NCI-H2029 (cell line): ENCODE measurements at places on chromosomes 5 and 9.

DNA sequence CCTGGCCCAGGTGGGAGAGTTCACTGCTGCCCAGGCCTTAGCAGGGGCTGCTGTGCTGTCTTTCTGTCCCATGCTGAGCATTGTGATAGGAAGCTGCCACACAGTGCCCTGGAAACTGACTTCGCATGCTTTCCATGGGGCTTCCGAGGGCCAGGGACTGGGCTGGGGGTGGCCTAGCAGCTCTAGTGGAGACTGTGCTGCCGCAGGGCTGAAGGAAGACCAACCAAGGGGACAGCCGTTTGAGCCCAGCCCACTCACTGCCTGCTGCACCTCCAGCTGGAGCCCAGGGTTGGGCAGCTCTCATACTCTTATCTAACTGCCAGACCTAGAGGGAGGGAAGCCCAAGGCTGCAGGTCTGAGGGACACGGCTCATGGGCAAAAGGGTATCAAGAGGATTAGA, 79.2 kb downstream of the RGS3 start:
- DNase-seq = no peak

DNA sequence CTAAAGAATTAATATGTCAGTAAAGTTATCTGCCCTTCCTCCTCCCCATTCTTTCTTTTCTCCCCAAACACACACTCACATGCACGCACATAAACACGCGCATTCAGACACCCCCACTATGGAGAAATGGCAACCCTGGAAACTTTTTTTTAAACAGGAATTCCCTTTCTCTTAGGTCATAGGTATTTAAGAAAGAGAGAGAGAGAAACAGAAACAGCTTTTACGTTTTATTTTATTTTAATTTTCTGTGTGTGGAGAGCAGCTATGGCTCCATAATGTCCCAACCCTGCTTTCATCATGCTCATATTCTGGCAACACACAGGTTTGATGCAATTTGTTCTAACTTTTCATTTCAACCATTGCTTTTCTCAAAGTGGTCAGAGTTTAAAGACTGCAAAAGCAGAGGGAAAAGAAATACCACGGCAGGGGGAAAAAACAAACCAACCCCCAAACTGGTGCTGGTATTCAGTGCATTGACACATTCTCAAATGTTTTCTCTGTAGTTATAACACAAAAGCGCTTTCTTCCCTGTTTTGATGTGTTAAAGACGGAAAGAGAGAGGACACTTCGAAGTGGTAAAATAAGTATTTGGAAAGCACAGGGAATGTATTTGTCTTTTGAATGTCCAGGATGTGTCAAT, 126.0 kb upstream of the TMEM161B start:
- DNase-seq = no peak

GRCh38 chr5:27511061-27511460, 472.7 kb upstream of the CDH9 start:
- no peak for DNase-seq

- no peak for DNase-seq
Measured at GRCh38 chr5:59089767-59090166, 506.9 kb downstream of the RAB3C start.

DNA sequence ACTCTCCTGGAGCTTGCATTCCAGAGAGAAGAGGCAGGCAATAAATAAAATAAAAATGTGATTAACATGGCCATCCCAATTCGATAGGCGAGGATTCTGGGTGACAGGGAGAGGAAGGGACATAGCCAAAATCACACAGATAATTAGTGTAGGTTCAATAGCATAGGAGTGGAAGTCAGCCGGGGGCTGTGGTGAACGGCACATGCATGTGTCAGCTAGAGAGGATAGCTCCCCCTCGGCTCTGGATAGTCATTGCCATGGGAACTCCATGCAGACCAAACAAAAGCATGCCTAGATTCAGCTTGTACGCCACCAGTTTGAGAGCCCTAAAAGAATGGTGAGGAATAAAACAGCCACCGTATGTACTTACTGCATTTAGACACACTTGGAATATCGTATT, 223.5 kb downstream of the GRIA1 start:
- DNase-seq = no peak

GRCh38 chr9:99753436-99753835, 68.2 kb upstream of the NR4A3 start:
- no peak for DNase-seq

- no peak for DNase-seq
Measured at GRCh38 chr9:20997503-20998076, 33.9 kb downstream of the HACD4 start.

DNA sequence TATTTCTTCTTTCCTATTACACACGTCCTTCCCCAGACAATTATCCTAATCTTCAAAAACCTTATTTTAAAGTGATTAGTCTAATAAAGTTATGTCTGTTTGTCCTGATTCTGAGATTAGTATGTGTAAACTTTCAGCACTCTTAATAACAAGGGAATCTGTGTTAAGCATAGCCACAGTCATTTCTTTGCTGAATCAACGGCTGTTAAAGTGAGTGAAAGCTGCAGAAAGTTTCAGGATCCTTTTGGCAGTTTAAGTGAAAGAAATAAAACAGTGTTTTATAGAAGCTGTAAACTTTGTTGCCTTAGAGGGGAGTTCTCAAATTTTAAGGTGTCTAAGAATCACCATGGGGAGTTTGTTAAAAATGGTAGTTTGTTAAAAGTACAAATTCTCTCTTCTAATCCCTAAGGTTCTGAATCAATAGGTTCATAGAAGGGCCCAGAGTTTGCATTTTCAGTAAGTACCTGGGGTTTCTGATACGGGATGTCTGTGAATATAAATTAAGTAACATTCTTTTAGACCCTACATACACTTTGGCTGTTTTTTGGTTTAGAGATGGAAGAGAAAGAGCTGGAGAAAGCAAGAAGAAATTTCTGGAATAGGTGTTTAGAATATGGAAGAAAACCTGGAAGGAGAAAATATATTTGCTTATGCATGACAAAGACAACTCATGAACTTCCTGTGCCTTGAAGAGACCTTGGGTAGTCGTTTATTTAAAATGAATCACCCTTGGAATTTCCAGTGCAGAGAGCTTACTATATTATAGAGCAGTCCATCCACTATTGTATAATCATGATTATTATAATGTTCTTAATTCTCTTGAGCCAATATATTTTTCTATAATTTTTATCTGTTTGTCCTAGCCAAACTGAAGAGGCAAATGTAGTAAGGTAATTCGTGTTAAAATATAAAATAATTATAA, 45.7 kb downstream of the SCAMP1 start:
- no peak for DNase-seq

DNA sequence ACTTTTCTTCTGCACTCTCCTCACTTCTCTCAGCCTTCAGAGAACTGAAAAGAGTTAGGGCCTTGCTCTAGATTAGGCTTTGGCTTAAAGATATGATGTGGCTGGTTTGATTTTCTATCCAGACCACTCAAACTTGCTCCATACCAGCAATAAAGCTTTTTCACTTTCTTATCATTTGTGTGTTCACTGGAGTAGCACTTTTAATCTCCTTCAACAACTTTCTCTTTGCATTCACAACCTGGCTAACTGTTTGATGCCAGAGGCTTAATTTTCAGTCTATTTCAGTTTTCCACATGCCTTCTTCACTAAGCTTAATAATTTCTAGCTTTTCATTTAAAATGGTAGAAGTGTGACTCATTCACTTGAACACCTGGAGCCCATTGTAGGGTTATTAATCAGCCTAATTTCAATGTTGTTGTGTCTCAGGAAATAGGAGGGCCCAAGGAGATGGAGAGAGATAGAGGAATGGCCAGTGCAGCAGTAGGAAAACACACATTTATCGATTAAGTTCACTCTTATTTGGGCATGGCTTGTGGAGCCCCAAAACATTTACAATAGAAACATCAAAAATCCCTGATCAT, 5.9 kb downstream of the ATPSCKMT start:
- no peak for DNase-seq

- no peak for DNase-seq
Measured at GRCh38 chr5:167570431-167570830, 721.0 kb upstream of the WWC1 start.

DNA sequence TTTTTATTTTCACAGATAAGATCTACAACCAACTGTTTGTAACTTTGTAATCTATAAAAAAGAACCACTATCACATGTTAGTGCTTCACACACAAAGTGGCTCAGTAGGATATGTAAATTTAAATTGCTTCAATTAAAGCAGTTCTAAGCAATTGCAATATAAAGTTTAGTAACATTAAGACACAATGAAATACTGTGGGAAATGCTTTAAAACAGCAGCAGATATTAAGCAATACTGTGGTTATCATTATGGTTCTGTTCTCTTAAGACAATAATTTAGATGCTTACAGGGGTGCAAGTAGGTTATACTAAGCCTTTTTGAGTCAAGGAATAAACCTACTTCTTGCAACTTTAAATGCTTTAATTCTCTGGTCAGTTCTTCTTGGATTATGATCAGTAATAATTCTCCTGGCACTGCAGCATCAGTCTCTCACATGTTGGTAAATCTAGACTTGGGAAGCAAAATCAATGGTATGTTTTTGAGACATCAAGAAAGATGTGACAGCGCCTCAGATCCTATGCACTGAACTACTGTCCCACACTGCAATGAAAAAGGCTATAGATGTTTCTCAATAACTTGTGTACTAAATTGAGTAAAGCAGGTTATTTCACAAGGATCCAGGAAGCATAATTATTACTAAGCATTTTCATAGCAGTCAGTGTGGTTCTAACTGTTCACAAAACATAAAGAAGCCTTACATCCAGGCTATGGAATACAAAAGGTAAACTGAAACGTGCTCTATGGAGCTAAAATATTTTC, 338.7 kb upstream of the PDE4D start:
- no peak for DNase-seq

DNA sequence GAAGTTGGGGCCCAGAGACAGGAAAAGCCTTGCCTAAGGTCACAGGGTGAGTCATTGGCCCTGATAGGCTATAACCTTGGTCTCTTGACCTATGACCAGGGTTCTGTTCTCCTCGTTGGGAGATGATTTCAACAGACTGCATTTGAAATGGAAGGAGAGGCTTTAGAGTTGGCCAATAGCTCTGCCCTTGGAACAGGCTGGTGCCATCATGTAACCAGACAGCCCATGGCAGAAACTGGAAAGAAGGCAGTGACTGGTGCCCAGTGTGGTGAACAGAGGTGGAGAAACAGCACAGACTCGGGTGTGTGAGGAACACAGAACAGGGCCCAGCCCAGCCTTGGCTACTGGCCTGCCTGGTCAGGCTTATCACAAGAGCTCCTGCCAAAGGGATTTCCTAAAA, 109.8 kb upstream of the SLC25A48 start:
- no peak for DNase-seq

GRCh38 chr5:176365351-176366231, at the start of gene ARL10:
TSS of gene ARL10 (plus strand) at chr5:176365487. CDS start at chr5:176365564, 77 bp downstream.
- DNase-seq = no peak

DNA sequence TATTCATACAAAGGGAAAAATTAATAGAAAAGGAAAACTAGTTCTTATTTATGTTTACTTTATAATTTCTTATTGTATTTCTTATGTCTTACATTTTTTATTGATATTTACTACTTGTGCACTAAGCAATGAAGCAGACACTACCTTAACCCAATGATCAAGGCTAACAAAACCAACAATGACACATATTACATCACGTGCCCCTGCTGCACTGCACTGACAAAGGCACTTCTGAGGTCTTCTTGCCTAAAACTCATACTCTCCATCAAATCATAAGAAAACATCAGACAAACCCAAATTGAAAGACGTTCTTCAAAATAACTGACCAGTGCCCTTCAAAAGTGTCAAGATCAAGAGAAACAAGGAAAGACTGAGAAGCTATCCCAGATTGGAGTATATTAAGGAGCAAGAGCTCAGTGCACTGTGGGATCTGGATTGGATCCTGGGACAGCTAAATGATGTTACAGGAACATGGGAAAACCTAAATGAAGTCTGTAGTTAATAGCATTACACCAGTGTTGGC, 230.9 kb downstream of the AUH start:
- DNase-seq = no peak

GRCh38 chr5:6941631-6942030, 228.4 kb downstream of the TENT4A start:
- no peak for DNase-seq

GRCh38 chr5:82873452-82873851, 203.7 kb downstream of the TMEM167A start:
- no peak for DNase-seq

GRCh38 chr5:5678909-5679308, 256.4 kb downstream of the ICE1 start:
- DNase-seq = no peak

DNA sequence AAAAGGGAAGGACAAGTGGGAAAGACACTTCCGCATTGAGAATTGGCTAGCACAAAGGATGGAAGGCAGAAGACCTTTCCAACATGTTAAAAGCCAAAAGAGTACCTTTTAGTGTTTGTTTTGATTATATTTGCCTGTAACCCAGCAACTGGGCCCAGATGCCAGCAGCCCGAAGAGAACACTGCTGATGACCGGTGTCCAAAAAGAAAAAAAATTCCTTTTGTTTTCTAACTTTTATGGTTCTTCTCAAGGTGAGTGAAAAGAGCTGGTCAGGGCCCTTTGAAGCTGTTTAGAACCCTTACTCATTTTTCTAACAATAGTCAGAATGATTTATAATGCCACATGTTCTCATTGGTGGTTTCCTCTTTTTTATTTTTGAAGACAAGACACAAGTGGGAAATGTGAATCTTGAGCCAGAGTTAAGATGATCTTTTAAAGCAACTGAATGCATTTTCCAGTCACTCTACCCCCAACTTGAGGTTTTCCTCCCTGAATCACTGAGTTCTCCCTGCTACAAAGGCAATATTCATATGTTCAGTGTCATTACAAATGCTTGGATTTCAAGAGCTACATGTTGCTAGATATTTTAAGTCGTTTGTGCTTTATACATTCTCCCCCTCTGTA, 32.3 kb upstream of the ZNF462 start:
- DNase-seq = no peak

DNA sequence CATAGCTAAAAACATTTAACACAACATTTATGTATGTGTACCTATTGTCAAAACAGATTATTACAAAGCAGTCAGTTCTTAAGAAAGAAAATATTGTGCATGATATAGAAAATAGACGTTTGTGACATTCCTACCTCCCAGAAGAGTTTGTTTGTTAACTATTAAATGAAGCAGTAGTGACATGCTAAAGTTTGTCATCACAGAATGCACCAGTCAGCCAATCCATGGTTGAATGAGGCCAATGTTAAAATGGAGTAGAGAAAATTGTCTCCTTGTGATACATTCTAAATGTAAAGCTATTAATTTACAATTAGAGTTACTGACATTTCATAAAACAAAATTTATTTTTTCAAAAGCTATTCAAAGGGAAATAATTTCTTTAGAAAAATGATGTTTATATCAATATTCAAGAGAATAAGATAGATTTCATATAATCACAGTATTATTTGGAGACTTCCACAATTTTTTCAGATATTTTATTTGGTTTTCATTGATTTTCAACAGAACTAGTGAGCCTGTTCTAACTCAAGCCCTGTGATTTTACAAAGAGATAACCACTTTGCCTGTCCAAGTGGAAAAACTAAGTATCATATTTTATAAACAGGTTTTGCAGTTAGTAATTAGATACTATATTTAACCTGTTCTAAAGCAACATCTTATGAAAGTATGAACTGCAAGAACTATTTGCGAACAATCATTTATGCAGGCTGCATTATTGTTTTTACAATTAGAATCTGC, 176.8 kb downstream of the ISL1 start:
- DNase-seq = no peak

- no peak for DNase-seq
Measured at GRCh38 chr9:131584858-131585257, 39.5 kb downstream of the PRRT1B start.
